ENCODE measurements at places on chromosomes 11 and 22. TPM values are rescaled to one million over a fixed set of nuclear protein-coding genes. Genes with fewer than 3 reads are reported as not detected.

Gene FAM83F
- not detected for total RNA-seq

Gene NECTIN1
- total RNA-seq = 7.8 TPM

Gene PHETA2
- not detected for total RNA-seq

Gene ART5
- total RNA-seq = 0.33 TPM

Gene SORL1
- 1.6 TPM for total RNA-seq

Gene SYT9
- 0.16 TPM for total RNA-seq
